ENCODE measurements at places on chromosomes 5 and 9. TPM values are rescaled to one million over a fixed set of nuclear protein-coding genes. Genes with fewer than 3 reads are reported as not detected.

- peaks cover 15% of the 10 kb centered on the region for H3K4me1 ChIP-seq
- no peak for DNase-seq
- no peak overlapping the region for H3K4me3 ChIP-seq
- no peak overlapping the region for H3K27ac ChIP-seq
- H3K27me3 ChIP-seq = no peaks in the 10 kb centered on the region
Observed at GRCh38 chr9:113997610-113998009, 80.5 kb downstream of the AMBP start.

- H3K27me3 ChIP-seq = no peaks in the 10 kb centered on the region
- peak overlapping the region; percentile 61 for H3K4me3 ChIP-seq
- peak; percentile 48 for DNase-seq
- H3K36me3 ChIP-seq = no peaks in the 10 kb centered on the region
- H3K27ac ChIP-seq = peak overlapping the region; percentile 81
- peaks cover 12% of the 10 kb centered on the region for H3K4me1 ChIP-seq
Observed at GRCh38 chr5:139438707-139439012, 665 bp downstream of the DNAJC18 start.

NUTM2G gene
- total RNA-seq = not detected

DNA sequence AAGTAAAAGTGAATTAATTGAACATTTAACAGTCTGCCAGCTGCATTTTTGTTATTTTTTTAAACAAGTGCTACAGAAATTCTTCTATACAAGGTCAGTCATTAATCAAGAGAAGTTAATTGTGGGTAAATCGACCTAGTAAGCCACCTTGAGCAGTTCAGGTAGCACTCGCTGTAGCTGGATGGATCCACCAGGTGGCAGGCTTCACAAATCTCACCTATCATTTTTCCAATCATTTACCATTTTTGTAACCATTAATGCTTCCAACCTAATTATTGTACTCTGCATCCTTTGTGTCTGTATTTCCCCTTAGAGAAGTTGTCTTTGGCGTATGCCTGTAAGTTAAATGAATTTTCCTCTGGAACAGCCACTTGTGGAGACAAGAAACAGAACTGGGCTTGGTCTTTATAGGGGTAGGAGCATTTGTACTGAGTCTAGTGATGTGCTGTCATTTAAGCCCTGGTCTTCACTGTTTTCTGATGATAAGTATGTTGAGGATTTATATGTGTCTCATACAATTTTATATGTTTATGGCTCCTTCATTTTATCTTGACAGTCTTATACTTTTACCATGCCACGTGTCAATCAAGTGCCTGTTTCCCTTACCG lies 39.5 kb downstream of the CD180 start:
- no peak overlapping the region for H3K27ac ChIP-seq
- DNase-seq = no peak
- no peaks in the 10 kb centered on the region for H3K27me3 ChIP-seq
- H3K4me3 ChIP-seq = no peak overlapping the region

AMBP gene
- not detected for total RNA-seq

All from sigmoid colon (tissue), 7 donors.